ENCODE measurements at places on chromosomes 4 and X. TPM values are rescaled to one million over a fixed set of nuclear protein-coding genes. Genes with fewer than 3 reads are reported as not detected.

Gene ARX
- not detected for polyA plus RNA-seq

Gene FRG2
- polyA plus RNA-seq, result not detected

Gene PDE6B
- 4.0 TPM for polyA plus RNA-seq

Gene RENBP
- 10.5 TPM for polyA plus RNA-seq

Gene GUCY1B1
- 10.0 TPM for polyA plus RNA-seq

Gene TMEM164
- polyA plus RNA-seq, result 8.9 TPM

Gene IL2RG
- 7.6 TPM for polyA plus RNA-seq

Gene MSANTD1
- not detected for polyA plus RNA-seq

Gene CSAG1
- not detected for polyA plus RNA-seq

Gene TBC1D19
- 5.2 TPM for polyA plus RNA-seq

Gene SSX1
- not detected for polyA plus RNA-seq

Gene TBC1D8B
- 4.0 TPM for polyA plus RNA-seq

Gene NSDHL
- 10.1 TPM for polyA plus RNA-seq

Gene MTTP
- polyA plus RNA-seq, result 13.6 TPM

Gene AVPR2
- polyA plus RNA-seq, result not detected

Gene CFAP299
- not detected for polyA plus RNA-seq

Gene PNMA3
- not detected for polyA plus RNA-seq

Gene TRIM2
- polyA plus RNA-seq, result 10.2 TPM

Gene GRIA2
- polyA plus RNA-seq, result 12.1 TPM

Gene DDX53
- not detected for polyA plus RNA-seq

Gene CTAG1B
- not detected for polyA plus RNA-seq

Gene SLIT2
- polyA plus RNA-seq, result 1.3 TPM

Gene CT45A5
- polyA plus RNA-seq, result not detected

Gene SRPX2
- polyA plus RNA-seq, result 11.6 TPM

Gene KDR
- polyA plus RNA-seq, result 0.46 TPM

Gene PTTG2
- polyA plus RNA-seq, result 0.79 TPM

Data from aorta (tissue), 5 donors.